ENCODE measurements at places on chromosomes 4 and X.
A peak's percentile ranks its signal among the peaks of the same experiment; 100 is the strongest.

DNA sequence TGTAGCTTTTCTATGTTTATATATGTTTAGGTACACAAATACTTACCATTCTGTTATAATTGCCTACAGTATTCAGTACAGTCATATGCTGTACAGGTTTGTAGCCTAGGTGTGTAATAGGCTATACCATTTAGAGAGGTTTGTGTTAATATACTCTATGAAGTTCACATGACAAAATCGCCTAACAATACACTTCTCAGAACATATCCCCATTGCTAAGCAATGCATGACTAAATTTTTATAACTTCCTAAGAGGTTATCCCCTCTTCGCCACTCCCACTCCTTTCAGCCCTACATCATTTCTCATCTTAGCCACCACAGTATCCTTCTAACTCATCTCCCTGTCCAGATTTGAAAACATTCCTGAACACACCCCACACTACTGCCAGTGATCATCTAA, 83.7 kb upstream of the ZCCHC13 start:
- DNase-seq: no peak

- DNase-seq: no peak
Observed at GRCh38 chr4:142567199-142567598, 278.9 kb downstream of the INPP4B start.

DNA sequence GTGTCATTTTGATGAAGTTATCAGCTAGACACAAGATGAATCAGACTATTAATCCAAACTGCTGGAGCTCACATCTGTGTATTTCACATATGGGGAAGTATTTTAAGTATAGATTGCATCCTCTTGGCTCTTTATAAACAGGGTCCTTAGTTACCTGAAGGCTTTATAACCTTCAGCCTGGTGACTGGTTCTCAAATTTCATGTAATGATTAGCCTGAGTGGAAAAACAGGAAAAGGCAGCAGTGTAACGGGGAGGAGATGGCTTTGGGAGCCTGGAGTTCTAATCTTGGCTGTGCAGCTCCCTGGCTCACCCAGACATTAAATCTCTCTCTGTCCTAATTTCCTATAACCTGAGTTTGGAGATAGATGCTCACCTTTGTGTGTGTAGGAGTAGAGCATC, 103.8 kb upstream of the HPF1 start:
- DNase-seq: no peak

GRCh38 chrX:45497290-45497689, 296.6 kb upstream of the DIPK2B start:
- DNase-seq: no peak

DNA sequence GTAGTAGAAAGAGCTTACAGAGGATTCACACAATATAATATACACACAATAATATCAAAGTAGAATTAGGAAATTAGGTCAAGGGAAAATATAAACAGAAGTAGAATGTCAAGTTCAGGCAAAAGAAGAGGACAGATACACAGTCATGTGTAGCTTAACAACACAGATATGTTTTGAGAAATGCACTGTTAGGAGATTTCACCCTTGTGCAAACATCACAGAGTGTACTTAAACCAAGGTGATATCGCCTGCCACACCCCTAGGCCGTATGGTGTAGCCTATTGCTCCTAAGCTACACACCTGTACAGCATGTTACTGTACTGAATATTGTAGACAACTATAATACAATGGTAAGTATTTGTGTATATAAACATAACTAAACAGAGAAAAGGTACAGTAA, 110.0 kb upstream of the EDNRA start:
- DNase-seq: no peak

DNA sequence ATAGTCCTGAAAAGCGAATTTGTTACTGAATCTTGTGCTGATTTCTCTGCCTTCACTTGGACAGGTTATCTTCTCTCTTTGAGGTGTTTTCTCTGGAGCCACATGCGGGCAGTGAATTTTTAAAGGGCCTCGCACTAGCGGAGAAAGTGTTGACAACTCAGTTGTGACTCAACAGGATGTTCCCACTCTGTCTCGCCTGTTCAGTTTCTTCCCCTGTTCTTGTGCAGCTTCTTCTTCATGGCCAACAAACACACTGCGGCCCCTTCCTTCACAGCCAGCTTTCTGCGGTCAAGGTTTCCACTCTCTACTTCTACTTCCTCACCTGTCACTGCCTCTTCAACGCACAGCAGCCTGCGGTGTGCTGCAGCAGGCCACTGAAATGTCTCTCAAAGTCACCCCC, 1.1 kb upstream of the SHROOM4 start:
- no peak for DNase-seq

GRCh38 chr4:111178231-111178630, 555.4 kb upstream of the PITX2 start:
- no peak for DNase-seq

- DNase-seq: no peak
Observed at GRCh38 chrX:155022585-155022984, at the start of gene F8. Gene F8, minus strand, starts transcription at chrX:155022723. Its CDS starts 171 bp downstream, at chrX:155022552.

DNA sequence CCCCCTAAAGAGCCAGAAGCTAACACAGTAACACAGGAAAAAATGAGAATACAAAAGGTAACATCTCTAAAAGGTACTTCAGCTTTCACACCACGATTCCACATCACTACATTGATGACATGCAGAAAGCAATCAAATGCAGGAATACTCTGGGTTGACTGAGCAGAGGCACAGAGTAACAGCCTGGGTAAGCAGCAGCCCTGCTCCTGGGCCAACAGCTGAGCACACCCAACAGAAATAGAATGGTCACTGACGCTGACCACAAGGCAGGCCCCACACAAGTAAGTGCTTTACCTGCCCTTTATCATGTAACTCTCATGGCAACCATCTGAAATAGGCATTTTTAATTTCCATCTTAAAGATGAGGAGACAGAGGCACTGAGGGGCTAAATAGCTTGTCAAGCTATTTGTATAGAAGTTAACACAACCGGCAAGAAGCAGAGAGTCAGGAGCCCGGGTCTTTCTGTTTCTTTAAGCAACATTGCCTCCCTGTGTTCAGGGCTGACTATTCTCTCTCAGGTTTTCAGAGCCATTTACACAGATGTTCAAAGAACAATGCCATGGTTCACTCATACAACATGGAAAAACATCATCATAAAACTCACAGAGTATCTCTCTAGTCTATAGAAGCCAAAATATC, 168.9 kb downstream of the ZNF674 start:
- DNase-seq: peak; percentile 22

- no peak for DNase-seq
Observed at GRCh38 chrX:45900766-45901615, 644.2 kb downstream of the ZNF674 start.

GRCh38 chrX:104045642-104046041, 5.9 kb downstream of the H2BW2 start:
- DNase-seq: no peak

DNA sequence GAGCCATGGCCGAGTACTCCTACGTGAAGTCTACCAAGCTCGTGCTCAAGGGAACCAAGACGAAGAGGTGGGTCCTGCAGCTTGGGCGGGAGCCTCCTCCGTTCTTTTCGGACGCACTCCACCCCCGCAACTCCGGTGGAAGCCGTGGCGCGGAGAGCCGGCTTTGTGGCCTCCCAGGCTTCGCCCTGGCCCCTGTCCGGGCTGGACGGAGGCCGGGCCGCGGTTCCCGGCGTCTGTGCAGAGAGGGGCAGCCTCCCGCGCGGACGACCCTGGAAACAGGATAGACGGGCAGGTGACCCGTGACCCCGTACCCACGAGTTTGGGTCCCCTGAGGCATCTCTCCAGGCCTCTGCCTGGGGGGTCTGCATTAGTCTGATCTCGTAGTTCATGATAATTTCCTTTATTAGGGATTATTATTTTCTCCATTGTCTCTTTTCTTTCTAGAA, 356 bp downstream of the FRG1 start:
- DNase-seq: no peak

GRCh38 chrX:46884799-46885198, 27.4 kb upstream of the JADE3 start:
- DNase-seq: no peak

GRCh38 chrX:150409486-150409885, 46.4 kb downstream of the MAMLD1 start:
- no peak for DNase-seq

GRCh38 chr4:171812333-171812664, 905 bp upstream of the GALNTL6 start:
- no peak for DNase-seq

DNA sequence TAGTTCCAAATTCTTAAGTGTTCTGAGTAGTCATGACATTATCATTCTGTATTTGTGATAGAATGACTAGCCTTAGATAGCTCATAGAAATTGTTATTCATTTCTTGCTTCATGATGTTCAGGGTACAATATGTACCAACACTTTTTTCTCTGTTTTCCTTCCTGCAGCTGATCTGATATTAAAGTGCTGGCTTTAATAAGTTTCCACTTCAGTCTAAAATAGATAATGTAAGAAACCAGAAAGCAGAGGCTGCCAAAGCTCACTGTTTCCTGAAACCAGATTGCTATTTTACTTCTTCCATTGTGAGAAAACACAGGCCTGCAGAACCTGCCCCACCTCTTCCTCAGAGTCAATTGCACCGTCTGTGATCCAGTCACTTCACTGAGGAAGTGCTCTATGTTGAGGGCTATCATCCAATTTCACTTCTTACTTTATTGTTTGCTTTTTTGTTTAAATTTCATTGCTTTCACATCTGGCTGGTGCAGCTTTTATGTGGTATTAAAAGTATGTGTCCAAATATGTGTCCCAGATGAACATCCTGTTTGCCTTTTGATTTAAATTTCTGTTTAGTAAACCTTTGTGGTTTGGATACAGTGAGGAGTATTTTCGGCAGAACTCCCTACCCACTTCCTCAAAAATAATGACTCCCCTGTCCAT, 652.1 kb downstream of the ANKRD50 start:
- no peak for DNase-seq

GRCh38 chrX:48908600-48908999, 2.8 kb downstream of the SLC35A2 start:
- no peak for DNase-seq

- no peak for DNase-seq
Observed at GRCh38 chr4:145739845-145740244, 59.9 kb downstream of the C4orf51 start.

GRCh38 chrX:119655125-119655524, 37.8 kb downstream of the SEPTIN6 start:
- DNase-seq: no peak

- no peak for DNase-seq
Observed at GRCh38 chrX:75303795-75304194, 29.9 kb downstream of the UPRT start.

GRCh38 chr4:3369781-3370674, 71.7 kb upstream of the HGFAC start:
- DNase-seq: peak; percentile 53

GRCh38 chr4:150582873-150583286, 929 bp downstream of the MAB21L2 start:
- no peak for DNase-seq

DNA sequence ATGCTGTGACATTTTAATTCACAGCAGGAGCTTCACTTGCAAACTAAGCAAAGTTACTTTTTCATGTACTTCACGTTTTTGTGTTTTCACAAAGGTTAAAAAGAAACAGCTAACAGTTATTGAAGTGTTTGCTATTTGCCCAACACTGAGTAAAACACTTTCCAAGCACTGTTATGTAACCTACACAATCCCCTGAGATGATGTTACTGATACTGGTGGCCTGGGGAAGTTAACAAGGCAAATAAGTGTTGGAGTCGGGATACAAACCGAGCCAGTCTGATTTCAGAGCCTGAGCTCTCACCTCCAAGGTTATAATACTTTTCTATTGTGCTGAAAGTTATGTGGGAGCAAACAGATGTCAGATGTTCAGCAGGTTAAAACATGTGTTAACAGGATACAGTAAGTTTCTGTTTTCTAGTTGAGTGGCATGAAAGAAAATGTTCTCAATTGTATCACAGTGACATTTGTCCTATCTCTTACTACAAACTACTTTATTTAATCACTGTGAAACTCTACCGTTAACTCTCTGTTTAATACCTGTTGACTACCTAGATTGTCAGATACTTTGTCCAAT, 3.9 kb upstream of the CXCL13 start:
- no peak for DNase-seq

- no peak for DNase-seq
Observed at GRCh38 chr4:183875251-183875825, 29.8 kb upstream of the STOX2 start.

DNA sequence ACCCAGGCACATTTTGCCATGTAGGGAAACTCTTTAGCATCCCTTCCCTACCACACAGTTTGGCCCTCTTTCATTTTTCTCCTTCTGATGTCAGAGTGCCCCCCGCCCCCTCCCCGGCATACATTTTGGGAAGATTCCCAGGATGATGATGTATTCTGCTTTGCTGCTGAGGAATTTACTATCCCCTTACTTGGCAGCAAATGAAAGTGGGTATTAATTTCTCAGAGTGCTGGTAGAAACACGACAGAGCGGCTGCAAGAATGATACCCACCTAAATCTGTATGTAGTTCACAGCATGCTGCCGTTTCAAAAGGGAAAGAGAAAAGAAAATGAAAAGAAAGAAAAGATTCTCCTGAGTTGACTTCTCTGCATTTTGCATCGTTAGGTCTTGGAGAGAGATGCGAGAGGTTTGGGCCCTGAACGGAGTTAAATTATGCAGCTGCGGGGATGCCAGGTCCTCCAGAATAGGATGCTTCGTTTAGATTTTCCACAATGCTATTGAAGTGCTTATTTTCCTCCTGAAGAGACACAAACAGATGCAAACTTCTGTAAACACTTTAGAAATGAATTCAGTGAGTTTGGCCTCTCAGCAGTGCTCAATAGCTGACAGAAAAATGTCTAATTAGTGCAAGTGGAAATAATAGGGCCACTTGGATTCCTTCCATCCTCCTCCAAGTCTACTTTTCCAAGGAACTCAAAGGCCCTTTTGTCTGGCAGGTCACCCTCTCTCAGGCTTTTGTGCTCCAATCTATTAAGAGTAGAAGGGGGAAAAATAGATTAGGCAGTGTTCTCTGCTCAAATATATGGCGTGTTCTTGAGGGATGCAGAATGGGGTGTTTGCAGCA, 106.2 kb downstream of the ALPK1 start:
- no peak for DNase-seq

DNA sequence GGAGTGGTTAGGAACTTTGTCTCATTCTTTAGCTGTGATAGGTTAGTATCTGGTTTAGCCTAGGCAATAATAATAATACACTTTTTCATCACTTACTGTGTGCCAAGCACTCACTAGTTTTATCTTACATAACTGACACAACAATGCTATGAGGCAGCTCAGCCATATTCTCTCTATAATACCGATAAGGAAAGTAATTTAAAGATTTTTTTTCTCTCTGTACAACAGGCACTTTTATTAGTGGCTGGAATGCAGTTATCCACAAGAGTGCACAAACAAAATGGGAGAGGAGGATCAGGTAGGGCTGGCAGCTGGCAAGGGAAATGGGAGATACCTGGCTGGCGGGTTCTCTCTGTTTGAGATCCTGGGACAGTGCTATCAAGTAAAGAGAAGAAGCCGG, 7.6 kb downstream of the RELL1 start:
- DNase-seq: no peak

DNA sequence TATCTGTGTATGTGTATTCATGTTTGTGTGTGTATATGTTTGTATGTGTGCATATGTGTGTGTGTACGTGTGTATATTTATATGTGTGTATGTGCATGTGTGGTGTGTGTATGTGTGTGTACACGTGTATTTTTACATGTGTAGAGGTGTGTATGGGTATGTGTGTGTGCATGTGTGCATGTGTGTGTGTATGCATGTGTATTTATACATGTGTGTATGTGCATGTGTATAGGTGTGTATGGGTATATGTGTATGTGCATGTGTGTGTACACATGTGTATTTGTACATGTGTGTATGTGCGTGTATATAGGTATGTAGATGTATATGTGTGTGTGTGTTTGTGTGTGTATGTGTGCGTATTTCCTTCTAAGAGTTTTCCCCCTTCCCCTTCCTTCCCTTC, 207.7 kb upstream of the ATP6AP2 start:
- DNase-seq: no peak

All from NCI-H2081 treated with DMSO at 0.1 percent for 48 hours (cell line).